ENCODE measurements at places on chromosomes 5 and 9.

- no peak for DNase-seq
Observed at GRCh38 chr5:39717176-39717897, 292.6 kb upstream of the DAB2 start.

GRCh38 chr9:122988920-122989621, 44.4 kb upstream of the GPR21 start:
- no peak for DNase-seq

DNA sequence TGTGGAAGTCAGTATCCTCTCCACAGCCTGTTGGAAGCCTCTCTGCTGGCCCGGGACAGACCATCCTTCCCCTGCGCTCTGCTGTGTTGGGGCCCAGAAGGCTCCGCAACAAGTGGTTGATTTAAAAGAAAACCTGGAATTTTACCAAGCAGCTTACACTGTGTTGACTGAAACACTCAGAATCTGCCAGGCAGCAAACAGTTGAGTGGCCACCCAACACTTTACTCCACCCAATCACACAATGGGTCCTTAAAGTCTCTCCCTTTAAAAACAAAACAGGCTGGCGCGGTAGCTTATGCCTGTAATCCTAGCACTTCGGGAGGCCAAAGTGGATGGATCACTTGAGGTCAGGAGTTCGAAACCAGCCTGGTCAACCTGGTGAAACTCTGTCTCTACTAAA, 28.0 kb upstream of the DMRT3 start:
- no peak for DNase-seq

- no peak for DNase-seq
Observed at GRCh38 chr9:134442085-134442474, 115.8 kb downstream of the RXRA start.

- DNase-seq, result no peak
Observed at GRCh38 chr9:125820100-125820804, 73.1 kb downstream of the PBX3 start.

DNA sequence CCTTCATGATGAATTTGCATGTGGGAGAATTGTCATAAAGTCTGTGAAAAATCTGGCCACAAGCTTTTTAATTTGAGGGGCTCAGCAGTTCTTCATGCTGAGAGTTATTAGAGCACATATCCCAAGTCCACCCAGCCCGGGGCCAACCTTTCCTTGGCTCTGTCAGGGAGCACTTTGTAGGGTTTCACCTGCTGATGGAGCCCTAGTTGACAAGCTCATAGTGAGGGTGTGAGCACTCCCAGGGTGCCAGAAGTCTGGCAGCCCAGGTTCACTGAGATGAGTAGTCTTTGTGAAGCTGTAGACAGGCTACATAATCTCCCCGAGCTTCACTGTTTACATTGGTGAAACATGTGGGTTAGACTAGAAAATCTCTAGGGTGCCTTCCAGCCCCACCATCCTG, 97.2 kb upstream of the NREP start:
- DNase-seq, result no peak

DNA sequence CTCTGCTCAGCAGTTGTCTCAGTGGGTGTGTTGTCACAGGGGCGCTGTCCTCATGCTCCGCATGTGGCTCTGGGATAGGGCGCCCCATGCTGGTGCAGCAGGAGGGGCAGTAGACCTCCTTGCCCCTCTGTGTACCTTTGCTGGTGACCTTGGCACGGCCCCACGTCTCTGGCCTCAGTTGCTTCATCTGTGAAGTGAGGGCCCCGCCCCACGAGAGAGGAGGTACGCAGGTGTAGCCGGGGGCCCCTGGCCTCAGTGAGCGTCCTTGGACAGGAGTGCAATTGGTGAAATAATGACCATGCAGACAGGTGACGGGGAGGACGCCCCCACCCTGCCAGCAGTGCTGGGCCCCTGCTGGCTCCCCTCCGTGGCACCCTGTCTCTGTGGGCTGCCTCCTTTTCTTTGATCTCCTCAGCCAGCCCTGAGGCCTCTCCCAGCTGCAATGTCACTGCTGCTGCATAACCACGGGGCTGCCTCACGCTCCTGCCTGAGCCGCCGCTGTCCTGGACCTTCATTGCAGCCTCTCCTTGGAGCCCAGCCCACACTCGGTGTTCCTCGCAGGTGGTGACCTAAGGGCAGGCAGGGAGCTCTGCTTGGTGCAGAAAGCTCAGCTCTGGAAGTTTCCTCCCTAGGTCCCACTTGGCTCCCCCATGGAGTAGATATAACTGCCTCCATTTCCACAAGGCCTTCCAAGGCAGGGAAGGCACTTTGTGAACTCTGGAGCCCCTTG, 57.3 kb downstream of the PHF2 start:
- no peak for DNase-seq

- no peak for DNase-seq
Observed at GRCh38 chr9:33128570-33128969, 38.6 kb downstream of the B4GALT1 start.

GRCh38 chr9:105248691-105249090, 4.2 kb downstream of the SLC44A1 start:
- no peak for DNase-seq

DNA sequence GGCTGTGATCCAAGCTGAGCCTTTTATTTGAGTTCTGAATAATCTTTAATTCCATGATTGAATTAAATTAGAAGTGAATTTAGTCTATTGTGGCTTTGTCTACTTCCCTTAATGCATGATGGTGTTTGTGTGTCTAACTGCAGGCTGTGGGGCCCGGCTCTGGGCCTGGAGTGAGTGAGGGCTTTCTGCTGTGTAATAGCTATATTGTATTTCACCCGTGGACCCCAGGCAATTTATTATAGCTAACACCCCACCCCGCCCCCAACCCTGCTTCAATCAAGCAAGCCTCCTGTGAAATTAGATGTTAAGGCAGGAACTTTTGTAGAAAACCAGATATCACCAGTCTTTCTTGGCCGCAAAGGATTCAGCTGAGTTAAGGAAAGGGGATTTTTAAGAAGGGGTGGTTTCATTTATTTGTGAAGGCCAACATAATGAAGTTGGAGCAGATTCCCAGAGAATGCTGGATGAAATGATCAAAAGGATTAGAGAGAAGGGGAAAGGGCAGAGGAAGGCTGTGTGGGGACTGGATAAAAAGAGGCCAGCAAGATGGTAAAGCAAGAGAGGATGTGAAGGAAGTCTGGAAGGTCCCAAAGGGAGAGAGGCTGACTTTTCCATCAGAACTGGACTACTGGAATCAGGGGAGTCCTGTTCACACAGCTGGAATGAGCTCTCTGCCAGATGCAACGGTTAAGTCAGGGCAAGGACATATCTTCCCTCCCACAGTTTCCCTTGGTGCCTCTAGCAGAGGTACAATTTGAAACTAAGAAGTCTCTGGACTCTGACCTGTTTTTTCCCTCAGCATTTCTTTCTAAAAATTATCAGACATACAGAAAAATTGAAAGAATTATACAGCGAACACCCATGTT, 125.3 kb upstream of the SAP30L start:
- no peak for DNase-seq

DNA sequence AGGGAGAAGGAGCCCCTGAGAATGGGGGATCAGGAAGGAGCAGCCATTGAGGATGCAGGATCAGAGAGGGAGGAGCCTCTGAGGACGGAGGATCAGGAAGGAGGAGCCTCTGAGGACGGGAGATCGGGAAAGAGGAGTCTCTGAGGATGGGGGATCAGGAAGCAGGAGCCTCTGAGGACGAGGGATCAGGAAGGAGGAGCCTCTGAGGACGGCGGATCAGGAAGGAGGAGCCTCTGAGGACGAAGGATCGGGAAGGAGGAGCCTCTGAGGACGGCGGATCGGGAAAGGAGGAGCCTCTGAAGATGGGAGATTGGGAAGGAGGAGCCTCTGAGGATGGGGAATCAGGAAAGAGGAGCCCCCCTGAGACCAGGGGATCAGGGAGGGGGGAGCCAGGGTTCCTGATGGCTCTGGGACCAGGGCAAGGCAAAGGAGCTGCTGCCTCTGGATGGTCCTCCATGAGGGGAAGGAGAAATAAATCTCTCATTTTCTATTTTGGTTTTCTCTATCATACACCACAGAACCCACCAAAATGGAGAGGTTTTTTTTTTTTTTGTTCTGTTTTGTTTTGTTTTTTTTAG, 22.6 kb upstream of the SARDH start:
- DNase-seq, result no peak

All from NCI-H1694 treated with DMSO at 0.1 percent for 48 hours (cell line).